Effector CD4-positive, alpha-beta T cell (primary cell): ENCODE measurements at places on chromosomes 2 and 18.

- DNase-seq: no peak
These were observed 23.7 kb downstream of the CENPO start for GRCh38 chr2:24816884-24817283.

DNA sequence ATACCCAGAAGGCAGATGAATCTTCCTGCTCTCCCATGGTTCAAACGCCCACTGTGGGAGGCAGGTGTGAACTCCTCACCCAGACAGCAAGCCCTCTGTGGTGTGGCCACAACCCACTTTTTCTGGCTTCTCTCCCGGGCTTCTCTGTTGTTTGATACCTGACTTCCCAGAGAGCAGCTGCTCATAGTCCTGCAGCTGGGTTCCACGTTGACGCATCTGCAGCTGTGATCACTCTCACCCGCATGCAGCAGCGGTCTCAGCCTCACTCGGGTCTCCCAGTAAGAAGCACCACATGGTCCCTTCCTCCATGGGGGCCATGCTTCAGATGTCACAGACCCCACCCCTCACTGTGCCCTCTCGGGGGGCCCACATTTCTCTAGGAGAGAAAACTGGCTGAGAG, 3.5 kb downstream of the ASPRV1 start:
- DNase-seq: no peak

DNA sequence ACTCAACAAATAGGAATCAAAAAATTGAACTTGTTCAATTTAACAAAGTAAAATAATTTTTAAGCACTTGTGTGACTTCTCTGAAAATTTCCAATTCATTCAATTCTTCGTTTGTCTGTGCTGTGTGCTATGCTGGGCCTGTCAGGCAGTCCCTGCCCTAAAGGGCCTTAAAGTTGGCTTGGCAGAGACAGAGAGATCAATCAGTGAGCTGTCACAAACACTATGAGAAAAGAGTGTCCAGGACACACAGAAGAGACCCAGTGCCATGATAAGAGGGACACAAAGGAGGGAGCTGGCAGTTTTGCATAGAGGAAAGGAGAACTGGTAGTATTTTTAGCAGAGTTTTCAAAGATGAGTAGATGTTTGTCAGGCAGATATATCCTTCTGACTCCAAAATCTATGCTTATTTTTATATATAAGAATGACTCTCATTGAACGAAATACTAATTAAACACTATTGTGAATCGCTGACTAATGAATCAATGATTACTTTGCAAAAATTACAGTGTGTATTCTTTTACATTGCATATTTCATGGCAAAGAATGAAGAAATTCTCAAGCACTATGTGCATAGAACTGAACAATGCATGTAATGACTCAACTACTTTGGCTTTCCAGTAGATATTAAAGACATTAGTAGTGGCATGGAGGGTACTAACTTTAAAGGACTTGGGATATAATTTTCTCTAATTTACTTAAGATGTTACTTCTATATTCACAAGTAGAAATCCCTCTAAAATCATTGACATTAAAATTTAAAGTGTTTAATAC, 193.3 kb upstream of the BOD1L2 start:
- no peak for DNase-seq

- DNase-seq: no peak
These were observed 50.6 kb upstream of the NEMP2 start for GRCh38 chr2:190584980-190585661.

- no peak for DNase-seq
These were observed 871 bp upstream of the ALS2 start for GRCh38 chr2:201781557-201782051.

DNA sequence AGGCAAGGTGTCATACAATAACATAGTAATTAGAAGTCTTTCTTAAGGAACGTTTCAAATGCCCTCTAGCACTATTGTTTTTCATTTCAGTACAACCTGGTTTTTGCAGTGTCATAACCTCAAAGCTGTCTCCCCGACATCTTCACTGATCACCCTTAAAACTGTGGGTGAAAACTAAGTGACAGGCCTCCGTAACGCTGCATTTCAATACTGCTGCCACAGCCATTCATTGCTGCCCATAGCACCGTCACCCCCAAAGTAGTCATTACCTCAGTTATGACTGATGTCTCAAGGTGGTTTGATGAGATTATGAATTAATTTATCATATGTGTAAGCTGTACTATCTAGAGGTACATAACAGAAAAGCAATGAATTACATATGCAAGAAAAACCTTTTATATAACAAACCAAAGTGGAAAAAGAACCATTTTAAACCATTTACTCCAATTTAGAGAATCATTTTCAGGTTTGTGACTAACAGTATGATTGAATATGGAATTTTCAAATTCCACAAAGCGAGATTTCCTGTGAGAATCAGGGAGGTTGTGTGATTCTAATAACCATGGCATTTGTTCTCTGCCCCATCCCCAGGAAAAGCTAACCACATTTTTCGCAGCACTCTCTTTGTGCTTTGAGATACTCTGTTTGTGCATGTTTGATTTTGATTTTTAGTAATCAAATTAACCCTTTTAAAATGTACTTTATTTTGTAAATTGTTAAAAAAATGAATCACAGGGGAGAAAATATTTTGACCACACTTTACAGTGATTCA, 263.0 kb downstream of the PTGR3 start:
- DNase-seq: no peak

DNA sequence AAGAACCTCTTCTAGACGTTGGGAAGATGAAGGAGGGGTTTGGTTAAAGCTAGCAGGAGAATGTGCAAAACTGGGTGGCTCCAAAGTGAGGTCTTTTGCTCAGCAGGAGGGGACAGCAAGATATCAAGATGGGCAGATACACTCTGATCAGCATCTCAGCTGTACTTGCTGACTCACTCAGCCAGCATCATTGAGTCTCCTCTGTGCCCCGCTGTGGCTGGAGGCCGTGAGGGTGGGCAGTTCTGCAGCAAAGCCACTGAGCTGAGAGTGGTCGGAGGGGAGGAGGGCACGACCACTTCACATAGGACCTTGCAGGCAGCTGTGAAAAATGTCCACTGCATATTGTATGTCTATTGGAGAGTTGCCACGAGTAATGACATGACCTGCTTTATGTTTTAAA, 152.0 kb downstream of the CAPN13 start:
- DNase-seq: no peak

- DNase-seq: no peak
These were observed 94.8 kb downstream of the RAPGEF4 start for GRCh38 chr2:172830482-172830881.

GRCh38 chr2:216492597-216493333, 5.9 kb upstream of the RPL37A start:
- no peak for DNase-seq
